Keratinocyte (primary cell): ENCODE measurements at places on chromosomes 3 and 15.

DNA sequence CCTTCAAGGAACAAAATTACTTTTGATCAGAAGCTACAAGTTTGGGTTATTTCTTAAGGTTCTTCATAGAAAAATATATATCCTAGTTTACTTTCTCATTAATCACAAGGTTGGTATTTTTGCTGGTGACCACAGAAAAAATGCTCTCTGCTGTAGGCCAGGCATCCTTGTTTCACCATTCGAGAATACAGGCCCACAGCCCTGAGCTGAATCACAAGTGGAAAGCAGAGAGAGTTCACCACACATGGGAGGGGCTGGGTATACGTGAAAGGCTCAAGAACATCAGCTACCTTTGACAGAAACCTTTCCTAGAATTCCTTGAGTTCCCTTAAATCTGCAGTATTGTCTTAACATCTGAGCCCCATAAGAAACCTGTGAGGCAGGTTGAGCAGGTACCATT is 23.2 kb downstream of the CPEB1 start:
- no peak for DNase-seq

- DNase-seq: no peak
Measured at GRCh38 chr3:14150078-14150477, 25.2 kb downstream of the TMEM43 start.

GRCh38 chr3:42652611-42653302 is 740 bp upstream of the ZBTB47 start:
- DNase-seq: peak; percentile 49

- DNase-seq: no peak
Measured at GRCh38 chr3:157091083-157091833, 68.7 kb downstream of the CCNL1 start.

DNA sequence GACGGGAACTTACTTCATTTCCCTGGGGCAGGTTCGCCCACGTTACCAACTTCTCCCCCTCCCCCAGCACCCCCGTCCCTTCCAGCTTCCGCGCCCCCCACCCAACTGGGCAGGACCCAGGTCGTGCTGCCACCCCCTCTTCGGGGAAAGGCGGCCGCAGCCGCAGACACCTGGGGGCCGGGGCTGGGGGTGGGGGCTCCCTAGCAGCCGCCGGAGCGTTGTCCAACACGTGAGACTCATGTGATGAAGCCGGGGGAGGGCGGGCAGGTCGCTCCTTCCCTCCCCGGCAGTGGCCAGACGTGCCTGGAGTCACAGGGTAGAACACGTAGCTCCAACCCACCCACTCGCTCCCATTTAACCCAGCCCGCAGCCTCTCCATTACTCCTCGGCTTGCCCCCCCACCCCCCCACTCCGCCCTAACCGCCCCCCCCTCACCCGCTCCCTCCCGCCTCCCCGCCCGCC is 240 bp upstream of the BHLHE40 start:
- no peak for DNase-seq
